SW480 (cell line): ENCODE measurements at places on chromosomes 13 and 19.
A peak's percentile ranks its signal among the peaks of the same experiment; 100 is the strongest.

GRCh38 chr13:91369441-91369831 lies 21.9 kb downstream of the MIR17HG start:
- no peak for DNase-seq

GRCh38 chr19:16611121-16611520 lies 16.9 kb downstream of the MED26 start:
- DNase-seq = no peak

GRCh38 chr13:83881917-83882605 lies at the start of gene SLITRK1:
Gene SLITRK1, minus strand, starts transcription at chr13:83882474. Its CDS starts 967 bp downstream, at chr13:83881507.
- DNase-seq = no peak

DNA sequence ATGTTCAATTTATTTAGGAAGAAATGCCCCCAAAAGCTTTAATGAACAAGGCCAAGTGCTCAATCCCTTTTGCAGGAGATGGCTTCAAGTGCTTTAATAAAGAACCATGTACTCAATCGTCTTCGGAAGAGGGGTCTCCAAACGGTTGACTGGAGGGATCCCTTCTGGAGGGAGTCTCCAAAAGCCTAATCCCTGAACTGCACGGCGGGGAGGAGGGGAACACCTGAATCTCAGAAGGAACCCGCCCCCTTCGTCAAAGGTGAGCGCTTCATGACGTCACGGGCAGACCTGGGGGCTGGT lies 505 bp downstream of the PAF1 start:
- DNase-seq = no peak

- peak; percentile 39 for DNase-seq
Measured at GRCh38 chr13:98577836-98578285, 954 bp upstream of the STK24 start.

GRCh38 chr13:29934531-29935308 lies 84.3 kb upstream of the UBL3 start:
- DNase-seq = no peak

DNA sequence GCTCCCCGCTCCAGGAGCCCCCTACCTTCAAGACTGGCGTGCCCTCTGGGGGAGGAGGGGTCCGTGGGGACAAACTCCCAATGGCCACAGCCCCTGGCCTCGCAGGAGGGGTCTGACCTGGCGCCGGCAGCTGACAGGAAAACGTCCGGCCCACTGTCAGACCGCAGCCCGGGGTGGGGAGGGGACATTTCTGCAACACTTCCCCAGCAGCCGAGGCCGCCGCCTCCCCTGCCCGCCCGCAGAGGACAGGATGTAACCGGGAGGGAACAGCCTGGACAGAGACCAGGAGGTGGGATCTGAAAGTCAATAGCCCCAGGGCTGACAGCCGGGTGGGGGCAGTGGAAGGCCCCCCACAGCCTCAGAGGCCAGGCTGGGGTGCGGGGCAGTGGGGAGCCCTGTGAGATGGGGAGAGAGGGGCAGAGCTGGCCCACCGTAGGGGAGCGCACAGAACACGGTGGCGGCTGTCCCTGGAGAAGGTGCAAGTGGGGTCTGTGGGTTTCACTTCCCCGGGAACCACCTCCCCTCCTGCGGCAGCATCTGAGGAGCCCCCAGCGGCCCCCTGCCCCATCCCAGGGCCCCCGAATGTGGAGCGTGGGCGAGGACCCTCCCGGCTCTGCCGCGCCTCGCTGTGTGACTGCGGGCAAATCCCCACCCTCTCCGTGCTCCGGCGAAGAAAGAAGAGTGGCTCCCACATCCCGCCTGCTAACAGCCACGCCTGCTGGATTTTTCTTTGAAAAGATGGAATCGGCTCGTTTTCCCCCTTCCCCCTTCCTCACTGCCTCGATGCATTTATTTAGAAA lies at the start of gene PEAK3:
Gene PEAK3 (minus strand): TSS at position 114 of the 800 bp plus-strand sequence. CDS start 1,244 bp downstream, outside the sequence.
- no peak for DNase-seq

DNA sequence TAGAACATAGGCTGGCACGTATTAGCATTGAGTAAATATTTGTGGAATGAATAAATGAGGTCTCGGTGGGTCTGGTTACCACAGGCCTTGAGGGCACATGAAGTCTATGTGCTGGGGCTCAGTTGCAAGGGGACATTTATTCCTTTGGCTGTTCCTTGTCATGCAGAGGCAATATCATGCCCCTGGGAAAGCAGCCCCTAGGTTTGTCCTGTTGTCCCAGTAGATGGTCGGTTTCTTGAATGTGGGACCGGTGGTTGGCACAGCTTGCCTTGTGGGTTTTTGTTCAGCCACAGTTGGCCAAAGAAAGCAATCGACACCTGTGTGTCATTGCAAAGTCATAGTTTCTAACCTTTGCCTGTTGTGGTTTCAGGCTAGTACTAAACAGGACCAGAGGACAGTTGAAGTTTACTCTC lies 24.7 kb upstream of the GPR183 start:
- DNase-seq = no peak

- DNase-seq = no peak
Measured at GRCh38 chr13:37134411-37135041, 29.1 kb upstream of the CSNK1A1L start.

DNA sequence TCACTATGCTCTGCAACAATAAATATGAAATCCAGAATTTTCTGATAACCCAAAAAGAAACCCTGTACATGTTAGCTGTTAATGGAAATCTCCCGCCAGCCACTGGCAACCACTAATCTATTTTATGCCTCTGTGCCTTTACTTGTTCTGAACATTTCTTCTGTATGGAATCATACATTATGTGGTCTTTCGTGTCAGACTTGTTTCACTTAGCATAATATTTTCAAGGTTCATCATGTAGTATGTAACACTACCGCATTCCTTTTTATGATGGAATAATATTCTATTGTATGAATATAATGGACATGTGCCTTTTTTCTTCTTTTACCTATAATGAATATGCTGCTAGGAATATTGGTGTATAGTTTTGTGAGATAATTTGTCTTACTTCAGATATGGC lies 1123.3 kb downstream of the EFNB2 start:
- no peak for DNase-seq

DNA sequence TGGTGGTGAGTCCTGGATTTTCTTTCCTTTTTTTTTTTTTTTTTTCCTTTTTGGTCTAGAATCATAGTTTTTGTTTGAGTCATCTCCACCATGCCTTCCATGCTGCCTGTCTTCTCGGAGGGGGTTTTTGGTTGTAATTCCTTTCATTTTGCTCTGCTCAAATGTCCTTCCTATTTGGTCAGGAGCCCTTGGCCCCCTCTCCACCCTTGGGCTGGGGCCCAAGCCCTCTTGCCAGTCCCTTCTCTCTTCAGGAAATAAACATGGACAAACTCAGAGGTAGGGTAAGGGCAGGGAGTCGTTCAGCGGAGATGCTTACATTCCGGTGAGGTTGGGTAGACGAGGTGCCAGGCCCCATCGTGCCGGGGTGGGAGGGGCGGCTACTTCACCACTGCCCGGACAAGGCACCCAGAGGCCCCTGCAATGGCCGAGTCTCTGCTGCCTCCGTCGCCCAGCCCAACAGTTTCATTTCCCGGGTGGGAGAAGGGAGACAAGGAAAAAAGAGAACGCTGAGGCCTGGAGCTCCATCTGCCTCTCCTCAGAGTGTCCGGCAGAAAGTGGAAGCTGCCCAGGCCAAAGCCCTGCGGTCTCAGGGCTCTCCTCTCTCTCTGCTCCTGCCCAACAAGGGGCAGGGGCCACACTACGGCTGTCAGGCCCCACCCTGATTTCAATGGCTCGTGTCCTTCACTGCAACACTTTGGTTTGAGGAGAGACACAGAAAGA lies 12.7 kb downstream of the ZNF574 start:
- no peak for DNase-seq

DNA sequence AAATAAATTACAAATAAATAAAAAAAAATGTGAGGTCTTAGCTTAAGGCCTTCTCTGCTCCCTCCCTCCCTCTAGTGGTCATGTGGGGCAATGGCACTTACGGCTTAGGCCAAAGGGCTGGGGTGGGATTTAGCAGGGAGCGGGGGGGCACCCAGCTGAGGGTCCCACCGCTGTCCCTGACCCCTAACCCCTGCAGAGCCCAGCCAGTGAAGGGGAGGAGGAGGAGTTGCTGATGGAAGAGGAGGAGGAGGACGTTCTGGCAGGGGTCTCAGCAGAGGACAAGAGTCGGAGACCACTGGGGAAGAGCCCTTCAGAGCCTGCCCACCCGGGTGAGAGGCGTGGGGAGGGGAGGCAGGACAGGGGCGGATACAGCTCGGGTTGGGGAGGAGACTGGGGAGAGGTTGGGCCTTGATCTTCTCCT lies 9.3 kb downstream of the MPND start:
- DNase-seq = peak; percentile 36

DNA sequence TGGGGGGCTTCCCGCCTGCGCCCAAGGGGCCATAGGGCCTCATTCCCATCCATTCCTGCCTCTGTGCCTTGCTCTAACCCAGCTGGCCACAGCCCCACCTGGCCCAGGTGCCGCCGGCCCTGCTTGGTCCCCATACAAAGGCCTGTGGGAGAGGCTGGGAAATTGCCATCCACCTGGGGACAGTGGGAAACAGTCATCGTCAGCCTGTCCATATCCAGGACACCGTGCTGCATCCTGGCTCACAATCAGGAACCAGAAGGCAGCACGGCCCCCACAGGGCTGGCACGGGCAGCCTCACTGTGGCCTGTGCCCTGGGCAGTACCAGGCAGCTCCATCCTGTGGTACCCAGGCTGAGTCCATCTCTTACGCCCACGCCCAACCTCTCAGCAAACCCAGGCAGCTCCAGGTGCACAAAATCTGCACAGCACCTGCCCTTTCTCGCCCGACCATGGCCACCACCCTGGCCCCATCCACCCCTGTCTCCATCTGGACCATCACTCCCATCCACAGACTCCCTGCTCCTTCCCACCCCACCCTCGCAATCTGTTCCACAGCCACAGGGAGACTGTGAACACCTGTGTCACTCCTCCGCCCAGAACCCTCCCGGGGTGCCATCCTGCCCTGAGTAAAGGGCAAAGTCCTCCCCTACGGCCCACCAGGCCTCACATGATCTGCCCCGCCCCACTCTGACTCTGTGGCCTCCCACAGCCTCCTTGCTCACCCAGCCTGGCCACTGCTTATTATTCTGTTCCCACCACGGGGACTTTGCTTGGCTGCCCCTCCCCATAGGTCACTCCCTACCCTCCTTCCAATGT lies 21.1 kb upstream of the FBXO27 start:
- DNase-seq = peak; percentile 87

DNA sequence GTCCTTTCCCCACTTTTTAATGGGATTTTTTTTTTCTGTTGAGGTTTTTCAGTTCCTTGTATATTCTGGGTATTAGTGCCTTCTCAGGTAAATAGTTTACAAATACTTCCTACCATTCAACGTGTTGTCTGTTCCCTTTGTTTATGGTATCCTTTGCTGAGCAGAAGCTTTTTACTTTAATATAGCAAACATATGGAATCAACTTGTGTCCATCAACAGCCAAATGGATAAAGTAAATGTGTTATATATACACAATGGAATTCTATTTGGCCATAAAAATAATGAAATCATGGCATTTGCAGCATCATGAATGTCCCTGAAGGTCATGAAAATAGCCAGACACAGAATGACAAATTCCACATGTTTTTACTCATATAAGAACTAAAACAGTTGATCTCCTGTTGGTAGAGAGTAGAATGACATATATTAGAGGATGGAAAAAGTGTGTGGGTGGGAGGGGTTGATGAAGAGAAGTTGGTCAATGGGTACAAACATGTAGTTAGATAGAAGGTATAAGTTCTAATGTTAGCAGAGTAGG lies 500.8 kb downstream of the SLITRK6 start:
- DNase-seq = no peak

DNA sequence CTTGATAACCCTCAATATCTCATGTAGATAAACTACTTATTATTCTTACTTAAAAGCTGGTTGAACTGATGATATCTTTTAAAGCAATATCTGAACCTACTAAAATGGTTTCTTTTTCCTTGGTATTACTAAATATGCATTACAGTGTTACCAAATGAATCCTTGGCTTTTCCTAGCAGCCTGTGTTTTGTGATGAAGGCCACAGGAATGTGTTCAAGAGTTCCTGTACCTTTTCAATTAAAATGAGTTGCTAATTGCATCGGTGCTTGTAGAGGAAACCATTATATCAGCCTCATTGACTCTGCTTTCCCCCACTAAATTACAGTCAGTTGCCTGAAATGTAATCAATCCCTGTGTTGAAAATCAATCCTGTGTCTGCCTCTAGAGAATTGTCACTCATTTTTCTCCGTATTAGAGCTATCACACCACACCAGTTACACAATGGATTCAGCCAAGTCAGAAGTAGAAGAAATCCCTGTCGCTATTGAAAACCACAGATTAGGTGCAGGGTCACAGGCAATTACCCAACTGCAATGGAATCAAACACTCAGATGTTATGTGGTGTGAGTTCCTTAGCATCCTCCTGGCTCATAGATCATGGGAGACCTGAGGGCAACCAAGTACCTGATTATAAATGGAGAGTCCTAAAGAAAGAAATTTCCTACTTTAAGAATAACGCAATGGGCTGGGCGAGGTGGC lies 13.3 kb downstream of the FAM216B start:
- no peak for DNase-seq

DNA sequence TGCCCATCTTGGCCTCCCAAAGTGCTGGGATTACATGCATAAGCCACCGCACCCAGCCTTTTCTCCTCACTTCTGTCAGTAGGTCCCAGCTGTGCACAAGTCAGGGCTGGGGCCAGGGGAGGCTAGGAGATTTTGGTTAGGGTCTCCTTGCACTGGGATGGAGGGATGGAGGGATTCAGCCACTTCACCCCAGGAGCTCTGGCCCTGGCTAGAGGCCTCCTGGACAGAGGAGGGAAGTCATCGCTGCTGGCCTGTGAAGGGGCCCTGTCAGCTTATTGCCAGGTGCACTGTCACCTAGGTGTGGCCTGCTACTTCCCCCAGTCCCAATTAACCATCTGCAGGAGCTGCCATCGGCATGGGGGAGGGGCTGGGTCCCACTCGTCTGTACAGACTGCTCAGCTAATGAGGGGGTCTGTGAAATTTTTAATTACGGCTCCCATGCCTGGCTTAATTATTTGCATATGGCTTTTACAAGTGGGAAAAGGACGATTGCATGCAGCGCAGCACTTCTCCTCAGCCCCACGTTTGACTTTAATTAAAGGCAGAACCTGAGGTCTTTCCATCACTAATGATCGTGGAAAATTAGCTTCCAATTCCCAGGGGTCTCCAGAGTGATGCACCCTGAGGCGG lies 52.4 kb downstream of the CHST8 start:
- no peak for DNase-seq

DNA sequence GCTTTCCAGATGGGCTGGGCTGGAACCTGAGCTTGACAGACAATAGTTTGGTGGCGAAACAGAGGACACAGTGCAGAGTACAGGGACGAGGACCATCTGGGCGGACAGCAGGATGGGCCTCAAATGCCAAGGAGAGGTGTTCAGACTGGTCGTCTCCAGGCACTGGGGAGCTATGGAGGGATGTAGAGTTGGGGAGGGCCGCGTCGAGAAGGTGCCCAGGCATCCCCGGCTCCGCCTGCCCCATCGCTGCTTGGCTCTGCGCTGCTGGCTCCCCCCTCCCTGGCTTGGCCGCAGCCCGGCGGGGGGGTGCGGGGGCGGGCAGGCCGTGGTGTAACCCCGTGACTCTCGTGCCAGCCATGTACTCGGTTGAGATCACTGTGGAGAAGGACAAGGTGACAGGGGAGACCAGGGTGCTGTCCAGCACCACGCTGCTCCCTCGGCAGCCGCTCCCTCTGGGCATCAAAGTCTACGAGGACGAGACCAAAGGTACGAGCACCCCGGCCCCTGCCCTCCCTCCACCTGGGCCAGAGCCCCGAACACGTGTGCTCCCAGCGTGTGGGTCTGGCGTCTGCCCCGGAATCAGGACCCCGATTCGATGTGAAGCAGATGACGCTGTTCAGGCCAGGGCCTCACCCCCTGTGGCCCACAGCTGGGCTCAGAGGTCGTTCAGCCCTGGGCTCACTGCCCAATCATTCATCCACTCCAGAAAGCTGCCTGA lies 10.8 kb upstream of the MISP start:
- no peak for DNase-seq

GRCh38 chr19:10817291-10818038 lies 18.5 kb downstream of the TMED1 start:
- no peak for DNase-seq

- peak; percentile 52 for DNase-seq
Measured at GRCh38 chr19:32041681-32042292, 303.6 kb upstream of the ZNF507 start.
